ENCODE measurements at places on chromosomes 5 and 9. TPM values are rescaled to one million over a fixed set of nuclear protein-coding genes. Genes with fewer than 3 reads are reported as not detected.

Gene ODF2
- 15.8 TPM for total RNA-seq

DNA sequence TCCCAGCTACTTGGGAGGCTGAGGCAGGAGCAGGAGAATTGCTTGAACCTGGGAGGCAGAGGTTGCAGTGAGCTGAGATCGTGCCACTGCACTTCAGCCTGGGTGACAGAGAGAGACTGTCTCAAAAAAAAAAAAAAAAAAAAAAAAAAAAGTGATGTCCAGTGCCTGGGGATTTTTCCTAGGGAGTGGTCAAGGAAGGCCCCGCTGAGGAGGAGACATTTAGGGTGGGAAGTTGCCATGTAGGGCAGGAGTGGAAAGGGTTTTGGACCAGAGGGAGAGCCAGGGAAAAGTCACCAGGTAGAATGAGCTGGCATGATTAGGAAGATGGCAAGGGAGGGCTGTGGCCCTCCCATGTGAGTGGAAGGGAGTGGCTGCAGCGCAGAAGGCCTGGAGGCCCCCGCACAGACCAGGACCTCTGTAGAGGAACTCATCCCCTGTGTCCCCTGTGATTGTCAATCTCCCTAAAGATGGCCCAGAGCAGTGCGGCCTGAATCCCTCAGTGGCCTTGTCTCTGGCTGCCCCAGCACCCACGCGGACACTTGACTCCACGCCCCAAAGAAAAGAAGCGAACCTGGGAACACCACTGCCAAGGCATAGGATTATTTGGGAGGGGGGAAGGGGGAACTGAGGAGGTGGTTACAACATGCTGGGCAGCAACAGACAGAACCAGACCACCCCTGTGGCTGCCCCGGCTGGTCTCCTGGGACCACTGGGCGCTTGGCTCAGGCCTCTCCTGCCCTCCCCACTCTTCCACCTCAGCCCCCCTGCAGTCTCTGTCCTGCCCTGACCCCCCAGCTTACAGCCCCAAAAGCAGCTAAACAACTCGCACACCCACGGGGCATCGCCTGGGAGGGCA is 2.6 kb upstream of the SQSTM1 start:
- DNase-seq: peak; percentile 78

Gene TYRP1
- total RNA-seq: 0.26 TPM

Gene KCTD16
- total RNA-seq: 0.04 TPM

Gene TAF11L12
- not detected for total RNA-seq

DNA sequence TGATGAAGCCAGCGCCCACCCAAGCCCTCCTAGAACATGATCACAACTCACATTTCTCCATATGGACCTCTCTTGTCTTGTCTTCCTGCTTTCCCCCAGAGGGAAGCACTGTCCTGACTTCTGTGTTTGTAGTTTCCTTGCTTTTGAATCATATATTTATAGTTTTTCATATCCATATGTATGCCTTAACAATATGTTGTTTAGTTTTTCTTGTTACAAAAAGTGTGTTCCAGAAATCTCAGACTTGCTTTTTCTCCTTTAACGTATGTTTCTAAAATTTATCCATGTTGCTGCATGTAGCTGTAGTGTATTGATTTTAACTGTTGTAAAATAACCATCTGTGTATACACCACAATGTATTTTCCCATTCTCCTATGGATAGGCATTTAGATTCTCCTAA is 182.0 kb upstream of the SMIM23 start:
- no peak for DNase-seq

DNA sequence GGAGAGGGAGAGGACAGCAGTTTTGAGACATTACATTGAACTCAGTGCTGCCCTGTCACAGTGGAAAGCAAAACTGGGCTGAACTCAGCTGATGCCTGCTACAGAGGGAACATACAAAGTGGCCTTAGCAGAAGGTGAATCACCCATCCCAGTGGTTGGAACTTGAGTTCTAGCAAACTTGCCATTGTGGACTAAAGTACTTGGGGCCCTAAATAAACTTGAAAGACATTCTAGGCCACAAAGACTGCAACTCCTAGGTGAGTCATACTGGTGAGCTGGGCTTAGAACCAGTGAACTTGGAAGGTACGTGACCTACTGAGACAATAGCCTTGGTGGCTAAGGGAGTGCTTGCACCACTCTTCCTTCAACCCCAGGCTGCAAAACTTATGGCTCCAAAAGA is 155.7 kb upstream of the RIOK2 start:
- no peak for DNase-seq

GRCh38 chr9:137674976-137675320 is 56.1 kb downstream of the EHMT1 start:
- DNase-seq: peak; percentile 42

- DNase-seq: no peak
These were observed 7.4 kb downstream of the ZBTB26 start for GRCh38 chr9:122923947-122924346.

Gene GLRA1
- total RNA-seq: not detected

Gene IL33
- total RNA-seq: 0.33 TPM

Gene FREM1
- total RNA-seq: 0.85 TPM

- DNase-seq: no peak
These were observed 40.4 kb upstream of the F2RL2 start for GRCh38 chr5:76663573-76663972.

DNA sequence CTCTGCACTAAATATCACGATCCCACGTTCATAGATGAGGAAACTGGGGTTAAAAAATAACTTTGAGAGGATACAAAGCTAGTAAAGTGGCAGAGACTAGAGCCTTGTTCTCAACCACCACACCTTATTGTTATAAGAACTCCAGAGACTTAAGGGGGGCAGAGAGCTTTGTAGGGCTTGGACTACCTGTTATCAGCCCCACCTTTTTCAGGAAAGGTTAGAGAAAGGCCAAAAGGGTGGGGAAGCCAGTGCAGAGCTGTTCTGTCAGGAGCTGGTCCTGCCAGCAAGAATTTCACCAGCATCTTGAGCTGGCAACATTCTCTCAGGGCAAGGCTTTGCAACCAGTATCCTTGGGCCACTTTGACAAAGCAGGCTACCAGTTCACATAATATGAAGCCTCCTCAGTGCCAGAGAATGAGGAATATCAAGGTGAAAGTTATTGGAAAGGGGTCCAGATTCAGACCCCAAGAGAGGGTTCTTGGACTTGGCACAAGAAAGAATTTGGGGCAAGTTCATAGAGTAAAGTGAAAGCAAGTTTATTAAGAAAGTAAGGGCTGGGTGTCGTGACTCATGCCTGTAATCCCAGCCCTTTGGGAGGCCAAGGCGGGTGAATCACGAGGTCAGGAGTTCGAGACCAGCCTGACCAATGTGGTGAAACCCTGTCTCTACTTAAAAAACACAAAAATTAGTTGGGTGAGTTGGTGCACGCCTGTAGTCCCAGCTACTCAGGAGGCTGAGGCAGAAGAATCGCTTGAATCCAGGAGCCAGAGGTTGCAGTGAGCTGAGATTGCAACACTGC is 66.2 kb upstream of the CLINT1 start:
- DNase-seq: no peak

- no peak for DNase-seq
These were observed 231.0 kb downstream of the FRMD3 start for GRCh38 chr9:83307066-83307724.

- no peak for DNase-seq
These were observed 81.5 kb downstream of the SYK start for GRCh38 chr9:90882991-90883600.

DNA sequence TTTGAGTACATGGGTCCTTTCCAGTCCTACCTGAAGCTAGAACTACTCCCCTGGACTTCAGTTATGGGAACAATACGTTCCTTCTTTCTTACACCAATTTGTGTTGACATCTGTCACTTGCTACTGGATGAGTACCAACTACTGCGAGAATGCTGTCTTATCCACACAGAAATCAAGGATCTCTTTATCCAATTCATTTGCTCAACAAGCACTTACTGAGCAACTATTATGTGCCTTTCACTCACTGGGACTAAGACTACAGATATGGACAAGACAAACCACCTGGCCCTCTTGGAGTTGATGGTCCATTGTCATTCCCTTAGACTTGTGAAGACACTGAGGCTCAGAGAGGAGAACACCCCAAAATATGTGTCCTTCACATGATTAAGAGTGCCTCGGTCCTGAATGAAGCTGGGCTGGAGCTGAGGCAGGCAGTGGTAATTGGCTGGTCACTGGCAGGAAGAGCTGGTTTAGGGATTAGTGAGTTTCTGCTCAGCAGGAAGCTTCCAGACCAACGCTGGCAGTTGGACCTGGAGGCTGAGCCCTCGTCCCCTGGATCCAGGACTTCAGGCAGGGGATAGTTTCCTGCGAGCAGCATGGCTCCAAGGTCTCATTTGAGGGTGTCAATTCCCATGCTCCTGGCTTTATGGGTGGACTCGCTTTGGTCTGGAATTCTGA is 8.4 kb upstream of the ARSI start:
- DNase-seq: peak; percentile 70

DNA sequence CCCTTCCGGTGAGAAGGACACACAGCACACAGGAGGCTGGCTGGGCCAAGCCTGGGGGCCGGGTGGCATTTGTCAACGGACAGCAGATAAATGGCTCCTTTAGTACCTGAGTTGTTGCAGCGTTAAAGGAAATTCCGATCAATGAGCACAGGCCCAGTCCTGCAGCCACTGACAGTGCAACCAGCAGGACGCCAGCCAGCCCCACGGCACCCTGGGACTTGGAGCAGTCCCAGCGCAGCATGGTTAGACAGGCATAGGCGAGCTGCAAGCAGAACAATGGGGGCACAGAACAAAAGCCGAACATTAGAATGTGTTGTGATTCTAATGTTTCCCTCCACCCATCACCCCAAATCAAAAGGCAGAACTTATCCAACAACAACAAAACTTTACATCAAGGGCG is 39.3 kb downstream of the PTCH1 start:
- DNase-seq: peak; percentile 68

Gene LRRC14B
- total RNA-seq: 0.44 TPM
